ENCODE measurements at places on chromosomes 5 and 9.
A peak's percentile ranks its signal among the peaks of the same experiment; 100 is the strongest.

DNA sequence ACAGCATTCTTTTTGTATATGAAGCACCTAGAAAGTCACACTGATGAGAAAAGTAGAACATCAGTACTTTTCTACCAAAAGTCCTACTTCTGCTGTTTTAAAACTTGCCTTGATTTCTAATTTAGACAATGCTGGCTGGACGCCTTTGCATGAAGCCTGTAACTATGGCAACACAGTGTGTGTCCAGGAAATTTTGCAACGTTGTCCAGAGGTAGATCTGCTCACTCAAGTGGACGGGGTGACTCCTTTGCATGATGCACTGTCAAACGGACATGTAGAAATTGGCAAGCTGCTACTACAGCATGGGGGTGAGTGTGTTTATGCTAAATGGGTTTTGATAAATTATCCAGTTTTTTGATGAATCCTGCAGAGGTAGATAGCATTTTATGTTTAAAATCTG is 73.5 kb downstream of the SLF1 start:
- no peak for DNase-seq

GRCh38 chr9:131024978-131025868 is 16.2 kb downstream of the LAMC3 start:
- DNase-seq: no peak

DNA sequence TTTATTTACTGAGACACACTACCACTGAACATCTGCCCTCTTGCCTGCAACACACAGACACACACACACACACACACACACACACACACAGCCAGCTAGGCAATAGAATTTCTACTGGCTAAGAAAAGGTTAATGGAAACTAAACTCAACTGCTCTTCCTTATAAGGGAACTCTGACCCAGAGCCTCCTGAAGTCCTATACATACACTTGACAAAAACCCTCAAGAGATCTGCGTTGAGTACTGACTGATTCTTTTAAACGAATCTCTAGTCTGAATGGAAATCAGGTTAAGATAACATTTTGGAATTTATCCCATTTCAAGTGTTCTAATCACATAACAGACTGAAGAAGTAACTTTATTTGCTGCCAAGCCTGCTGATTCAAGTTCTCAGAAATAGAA is 25.9 kb upstream of the TRPM3 start:
- no peak for DNase-seq

DNA sequence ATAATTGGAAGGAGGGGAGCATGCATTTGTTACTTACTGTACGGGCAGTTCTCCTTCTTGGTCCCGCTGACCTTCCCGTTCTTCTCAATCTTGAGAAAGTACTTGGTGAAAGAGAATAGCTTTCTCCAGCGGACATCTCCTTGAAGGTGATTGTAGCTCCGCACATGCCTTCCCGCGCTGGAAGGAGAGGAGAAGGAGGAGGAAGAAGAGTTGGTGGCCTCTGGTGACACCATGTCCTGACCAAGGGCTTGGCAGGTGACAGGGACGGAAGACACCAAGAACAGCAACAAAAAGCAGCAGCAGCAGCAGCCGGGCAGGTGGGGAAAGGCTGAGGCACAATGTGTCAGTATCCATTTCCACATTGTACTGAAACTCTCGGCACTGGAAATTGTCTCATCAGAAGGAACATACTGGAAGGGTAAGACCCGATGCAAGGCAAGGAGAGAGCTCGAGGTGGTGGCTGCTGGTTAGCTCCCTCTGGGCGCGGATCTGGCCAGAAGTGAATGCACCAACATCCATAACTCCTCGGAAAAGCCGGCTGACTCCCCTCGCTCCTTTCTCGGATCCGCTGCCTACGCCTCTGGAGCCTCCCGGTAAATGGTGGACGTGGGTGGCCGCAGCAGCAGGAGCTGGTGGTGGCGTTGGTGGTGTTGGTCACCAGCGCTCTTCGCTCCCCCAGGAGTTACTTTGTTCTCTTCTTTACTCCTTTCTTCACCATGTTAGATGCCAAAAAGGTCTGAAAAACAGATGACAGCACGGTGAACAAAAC is 715 bp downstream of the FGF10 start:
- no peak for DNase-seq

- DNase-seq: no peak
Measured at GRCh38 chr5:165187815-165188214, 1682.4 kb downstream of the MAT2B start.

DNA sequence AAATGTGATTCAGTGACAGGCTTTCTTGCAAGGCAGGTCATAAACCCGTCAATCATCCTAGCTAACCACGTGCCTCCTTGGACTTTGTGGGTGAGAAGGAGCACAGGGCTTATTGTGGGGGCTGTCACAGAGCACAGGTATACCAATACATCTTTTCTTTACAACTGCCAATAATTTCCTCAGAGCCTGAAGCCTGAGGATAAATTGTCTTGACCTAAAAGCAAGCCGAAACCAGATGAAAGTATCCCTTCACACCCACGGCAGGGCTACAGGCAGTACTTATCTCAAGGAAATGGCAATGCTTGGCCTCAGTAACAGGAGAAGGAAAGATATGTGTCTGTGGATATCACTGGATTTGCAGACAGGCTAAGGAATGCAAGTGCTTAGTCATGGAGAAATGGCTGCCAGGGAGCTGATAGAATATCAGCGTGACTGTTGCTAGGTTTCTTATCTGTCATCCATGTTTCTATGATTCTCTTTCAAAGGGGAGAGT is 90.3 kb upstream of the ZNF366 start:
- DNase-seq: no peak

- DNase-seq: no peak
Measured at GRCh38 chr9:116020801-116021200, 132.8 kb upstream of the PAPPA start.

- DNase-seq: no peak
Measured at GRCh38 chr5:142283304-142283703, 41.5 kb downstream of the SPRY4 start.

DNA sequence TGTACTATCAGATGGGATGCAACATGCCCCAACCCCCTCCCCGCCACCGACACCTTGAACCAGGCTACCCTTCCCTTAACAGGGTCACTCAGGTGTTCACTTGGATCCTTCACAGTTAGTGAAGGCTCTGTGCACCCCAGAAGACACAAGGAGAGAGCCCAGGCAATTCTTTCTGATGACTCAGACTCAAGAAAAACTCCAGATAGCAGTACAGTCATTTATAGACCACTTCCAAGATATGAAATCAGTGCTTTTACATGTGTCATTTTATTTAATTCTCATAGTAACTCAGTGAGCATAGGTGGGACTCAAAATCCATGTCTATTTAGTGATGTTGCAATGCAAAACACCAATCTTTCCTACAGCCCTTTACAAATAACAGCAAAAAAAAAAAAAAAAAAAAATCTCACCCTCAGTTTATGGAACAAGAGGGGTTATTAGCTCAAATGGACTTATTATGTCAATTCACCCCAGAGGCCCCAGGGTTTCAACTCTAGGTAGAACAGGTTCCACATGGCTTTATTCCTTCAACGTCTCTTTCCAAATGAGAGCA is 71.9 kb downstream of the FOXD1 start:
- DNase-seq: no peak

DNA sequence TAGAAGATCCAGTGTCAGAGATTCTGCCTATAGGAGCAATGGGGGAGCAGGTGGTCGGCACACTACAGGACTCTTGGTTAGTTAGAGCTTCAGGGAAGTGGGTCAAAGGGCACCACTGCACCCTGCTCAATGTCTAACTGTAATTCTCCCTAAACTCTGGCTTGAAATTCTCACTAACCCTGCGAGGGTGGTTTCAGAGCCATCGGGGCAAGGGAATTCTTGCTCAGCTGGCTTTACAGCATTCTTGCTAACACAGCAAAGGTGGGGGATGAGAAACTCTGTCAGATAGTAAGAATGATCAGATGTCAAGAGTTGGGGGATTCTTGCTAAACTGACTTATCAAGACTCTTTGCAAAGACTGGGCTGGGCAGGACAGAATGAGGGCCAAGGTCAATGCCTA is 4.7 kb upstream of the ZNF354C start:
- DNase-seq: no peak

DNA sequence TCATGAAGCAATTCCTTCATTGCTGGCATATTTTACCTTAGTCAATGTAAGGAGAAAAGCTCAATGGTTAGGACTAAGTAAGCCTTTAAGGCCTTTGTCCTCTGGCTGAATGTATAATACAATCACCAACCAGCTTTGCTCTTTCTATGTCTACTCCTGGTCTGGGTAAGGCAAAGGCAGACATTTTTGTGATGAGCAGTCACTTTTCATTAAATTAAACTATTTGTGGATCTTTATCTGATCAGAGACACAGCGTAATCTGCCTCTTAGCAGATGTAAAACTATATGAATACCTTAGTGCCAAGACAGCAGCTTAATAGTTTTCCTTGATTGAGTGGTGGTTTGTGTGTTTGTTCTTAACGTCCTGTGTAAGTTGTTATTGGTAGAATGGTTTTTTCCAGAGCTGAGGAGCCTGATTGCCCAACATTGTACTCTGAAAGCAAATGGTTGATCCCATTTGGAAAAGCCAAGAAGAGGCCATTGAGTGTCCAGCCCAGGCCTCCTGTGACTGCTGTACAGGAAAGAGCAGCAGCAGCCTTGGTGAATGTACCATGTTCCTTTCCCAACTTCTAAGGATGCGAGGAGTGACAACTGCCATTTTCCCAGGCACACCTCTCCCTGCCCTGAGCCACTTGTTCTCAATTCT is 16.5 kb upstream of the CXXC5 start:
- DNase-seq: no peak

DNA sequence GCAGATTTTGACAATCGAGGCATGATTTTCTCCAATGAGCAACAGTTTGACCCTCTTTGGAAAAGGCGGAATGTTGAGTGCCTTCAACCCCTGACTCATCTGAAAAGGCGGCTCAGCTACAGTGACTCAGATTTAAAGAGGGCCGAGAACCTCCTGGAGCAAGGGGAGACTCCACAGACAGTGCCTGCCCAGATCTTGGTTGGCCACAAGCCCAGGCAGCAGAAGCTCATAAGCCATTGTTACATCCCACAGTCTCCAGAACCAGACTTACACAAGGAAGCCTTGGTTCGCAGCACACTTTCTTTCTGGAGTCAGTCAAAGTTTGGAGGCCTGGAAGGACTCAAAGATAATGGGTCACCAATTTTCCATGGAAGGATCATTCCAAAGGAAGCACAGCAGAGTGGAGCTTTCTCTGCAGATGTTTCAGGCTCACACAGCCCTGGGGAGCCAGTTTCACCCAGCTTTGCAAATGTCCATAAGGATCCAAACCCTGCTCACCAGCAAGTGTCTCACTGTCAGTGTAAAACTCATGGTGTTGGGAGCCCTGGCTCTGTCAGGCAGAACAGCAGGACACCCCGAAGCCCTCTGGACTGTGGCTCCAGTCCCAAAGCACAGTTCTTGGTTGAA is 13.6 kb downstream of the PTPDC1 start:
- no peak for DNase-seq

DNA sequence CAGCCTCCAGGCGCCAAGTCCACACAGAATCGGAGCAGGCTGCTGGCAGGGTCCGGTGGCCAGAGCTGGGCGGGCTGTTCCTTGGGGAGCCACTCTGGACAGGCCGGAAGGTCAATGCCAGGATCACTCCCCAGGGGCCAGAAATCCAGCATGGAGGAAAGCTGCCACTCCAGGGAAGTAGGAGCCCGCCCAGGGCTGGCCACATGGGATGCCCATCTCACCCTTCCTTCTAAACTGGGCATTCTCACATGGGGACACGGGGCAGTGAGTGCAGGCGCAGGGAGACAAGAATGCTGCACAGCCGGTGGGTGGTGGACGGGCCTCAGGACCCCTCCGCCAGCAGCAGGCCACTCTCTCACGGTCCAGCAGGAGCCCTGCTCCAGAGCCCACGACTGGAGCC is 58.2 kb downstream of the ADAMTS2 start:
- DNase-seq: no peak

GRCh38 chr5:161077936-161078545 is 226.0 kb upstream of the ATP10B start:
- no peak for DNase-seq

DNA sequence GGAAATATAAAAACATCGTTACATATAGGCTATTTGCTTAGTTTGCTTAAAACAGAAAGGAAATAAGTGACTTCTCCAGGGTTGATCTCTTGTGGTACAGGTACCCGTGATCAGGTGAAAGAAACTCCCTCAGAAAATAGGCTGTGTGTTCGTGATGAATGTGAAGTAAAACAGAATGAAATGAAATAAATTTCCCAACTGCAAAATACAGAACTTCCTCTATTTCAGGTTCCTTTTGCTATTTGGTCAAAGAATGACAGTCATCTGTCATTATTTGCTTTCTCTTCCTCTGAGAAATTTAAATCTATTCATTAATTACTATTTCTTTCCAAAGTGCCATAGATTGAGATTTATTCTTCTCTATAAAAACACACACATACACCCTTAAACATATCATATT is 408.1 kb downstream of the FAM170A start:
- no peak for DNase-seq

- peak; percentile 12 for DNase-seq
Measured at GRCh38 chr9:120713257-120714087, 798 bp downstream of the MEGF9 start.

DNA sequence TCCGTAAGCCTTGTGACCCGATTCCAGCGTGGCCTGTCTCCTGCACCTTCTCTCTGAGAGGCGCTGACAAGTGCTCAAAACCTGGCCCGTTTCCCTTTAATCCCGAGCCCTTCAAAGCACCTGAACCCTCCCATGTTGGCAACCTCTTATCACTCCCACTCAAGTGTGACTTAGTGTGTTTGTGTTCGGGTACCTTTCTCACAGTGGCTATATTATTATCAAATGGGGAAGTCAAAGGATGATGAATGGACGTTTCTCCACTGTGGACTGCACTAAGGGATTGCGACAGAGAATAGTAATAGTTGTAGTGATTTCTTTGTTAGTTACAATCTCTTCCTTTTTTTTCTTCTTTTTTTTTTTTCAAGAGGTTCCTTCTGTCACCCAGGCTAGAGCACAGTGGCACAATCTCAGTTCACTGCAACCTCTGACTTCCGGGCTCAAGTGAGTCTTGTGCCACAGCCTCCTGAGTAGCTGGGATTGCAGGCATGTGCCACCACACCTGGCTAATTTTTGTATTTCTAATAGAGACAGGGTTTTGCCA is 65.4 kb upstream of the TNFSF8 start:
- DNase-seq: no peak

GRCh38 chr5:14915291-14915952 is 43.8 kb upstream of the ANKH start:
- no peak for DNase-seq

- no peak for DNase-seq
Measured at GRCh38 chr9:89690334-89690912, 85.6 kb downstream of the GADD45G start.

GRCh38 chr5:1827025-1827885 is 26.0 kb downstream of the NDUFS6 start:
- DNase-seq: no peak

DNA sequence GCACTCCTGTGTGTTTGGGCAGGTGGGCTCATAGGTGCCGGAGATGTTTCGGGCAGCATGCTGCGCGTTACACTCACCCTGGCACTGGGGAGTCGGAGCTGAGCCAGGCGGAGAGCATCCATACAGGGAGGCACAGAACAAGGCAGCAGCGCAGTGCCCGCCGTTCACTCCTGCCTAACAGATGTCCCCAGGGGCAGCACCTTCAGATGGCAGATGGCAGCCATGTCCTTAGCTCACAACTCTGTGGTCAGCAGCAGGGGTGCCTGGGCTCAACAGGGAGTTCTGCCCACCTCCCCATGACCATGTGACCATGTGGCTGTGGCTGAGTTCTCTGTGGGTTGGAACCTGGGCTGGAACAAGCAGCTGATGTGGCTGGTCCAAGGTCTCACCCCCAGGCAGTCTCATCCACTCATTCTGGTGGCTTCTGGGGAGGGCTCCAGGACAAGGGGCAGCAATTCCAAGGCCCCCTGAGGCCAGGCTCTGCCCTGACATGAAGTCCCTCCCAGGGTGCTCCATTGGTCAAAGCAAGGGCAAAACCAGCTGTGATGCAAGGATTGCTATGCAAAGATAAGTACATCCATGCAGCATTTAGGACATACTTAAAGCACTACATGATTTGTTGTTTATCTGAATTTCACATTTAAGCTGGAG is 64.2 kb downstream of the MRPL36 start:
- no peak for DNase-seq

All from stimulated activated CD4-positive, alpha-beta T cell treated with anti-CD3 and anti-CD28 coated beads, Interleukin-12 subunit alpha, Interleukin-12 subunit beta, amount 100 ng/mL, for 4 hours (primary cell).